Kidney (tissue), 22 donors: ENCODE measurements at places on chromosomes 6 and 20.

DNA sequence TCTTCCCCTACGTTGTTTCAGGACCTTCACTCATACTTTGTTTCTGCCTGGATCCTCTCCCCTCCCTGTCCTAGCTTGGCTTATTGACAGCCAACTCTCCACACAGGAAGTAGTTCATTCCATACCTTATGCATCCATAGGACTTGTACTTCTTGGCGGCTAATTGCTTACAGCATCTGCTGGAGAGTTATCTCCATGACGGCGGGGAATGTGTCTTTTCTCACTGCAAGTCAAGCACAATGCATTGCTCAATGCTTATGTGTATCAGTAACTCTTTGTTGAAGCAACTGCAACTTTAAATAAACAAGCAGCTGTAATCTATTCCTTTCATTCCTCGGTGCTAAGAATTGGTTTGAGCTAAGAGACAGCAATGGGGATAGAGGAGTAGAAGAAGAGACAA is 551.3 kb upstream of the EPHA7 start:
- DNase-seq, result no peak

DNA sequence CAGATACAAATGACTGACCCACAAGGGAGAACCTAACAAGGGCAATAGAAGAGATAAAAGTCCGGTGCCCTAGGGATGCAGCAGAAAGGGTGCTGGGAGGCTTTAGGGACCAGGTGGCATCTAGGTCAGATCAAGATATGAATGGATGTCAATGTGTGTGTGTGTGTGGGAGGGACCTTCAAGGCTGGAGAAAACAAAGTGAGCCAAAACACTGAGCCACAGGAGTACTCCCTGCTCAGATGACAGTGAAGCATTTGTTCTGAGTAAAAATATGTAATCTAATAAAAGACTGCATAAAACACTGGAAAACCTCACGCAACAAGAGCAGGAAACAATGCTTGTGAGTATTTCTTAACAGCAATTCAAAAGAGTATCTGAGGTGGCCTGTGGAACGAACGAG is 28.2 kb downstream of the ZNF337 start:
- no peak for DNase-seq

DNA sequence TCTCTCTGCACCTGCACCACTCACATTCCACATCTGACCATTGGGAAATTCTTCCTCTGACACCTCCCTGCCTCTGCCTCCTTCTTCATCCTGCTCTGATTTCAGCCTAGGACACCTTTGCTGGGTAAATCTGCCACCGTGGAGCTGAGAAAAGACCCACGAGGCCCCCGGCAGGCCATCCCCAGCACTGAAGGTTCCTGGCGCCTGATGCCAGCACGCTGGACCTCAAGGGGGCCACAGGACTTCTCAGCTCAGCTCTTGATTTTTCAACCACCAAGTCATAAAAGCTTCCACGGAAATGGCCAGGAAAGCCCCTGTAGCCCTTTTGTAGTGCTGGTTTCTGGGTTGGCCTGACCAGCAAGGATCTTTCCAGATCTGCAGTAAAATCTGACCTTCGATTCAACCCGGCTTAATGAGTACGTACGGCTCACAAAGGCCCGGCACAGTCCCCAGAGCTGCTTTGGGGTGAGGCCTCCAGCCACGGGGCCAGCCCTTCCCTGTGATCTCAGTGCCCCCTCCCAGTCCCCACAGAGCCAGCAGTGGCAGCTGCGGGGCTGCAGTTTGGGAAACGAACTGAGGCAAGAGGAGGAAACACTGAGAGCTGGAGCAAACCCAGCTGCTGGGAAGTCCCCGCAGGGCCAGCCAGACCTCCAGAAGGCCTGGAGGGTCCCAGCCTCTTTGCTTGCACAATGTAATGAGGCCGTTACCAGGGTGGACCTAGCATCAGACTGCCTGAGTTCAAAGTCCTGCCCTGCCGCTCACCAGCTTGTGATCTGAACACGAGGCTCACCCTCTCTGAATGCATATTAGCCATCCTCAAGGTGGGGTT is 157.5 kb downstream of the BMP7 start:
- DNase-seq, result peak; percentile 59

GRCh38 chr20:3694864-3695263 is 13.1 kb upstream of the ADAM33 start:
- no peak for DNase-seq

- no peak for DNase-seq
Measured at GRCh38 chr20:39042279-39043150, 80.4 kb downstream of the DHX35 start.

- DNase-seq, result no peak
Measured at GRCh38 chr6:28282926-28283325, 1.6 kb downstream of the PGBD1 start.

- DNase-seq, result no peak
Measured at GRCh38 chr6:16674801-16675392, 86.4 kb downstream of the ATXN1 start.

- peak; percentile 85 for DNase-seq
Measured at GRCh38 chr20:49935746-49936152, 448 bp upstream of the RNF114 start.

- DNase-seq, result no peak
Measured at GRCh38 chr6:14986370-14986769, 259.5 kb upstream of the JARID2 start.

DNA sequence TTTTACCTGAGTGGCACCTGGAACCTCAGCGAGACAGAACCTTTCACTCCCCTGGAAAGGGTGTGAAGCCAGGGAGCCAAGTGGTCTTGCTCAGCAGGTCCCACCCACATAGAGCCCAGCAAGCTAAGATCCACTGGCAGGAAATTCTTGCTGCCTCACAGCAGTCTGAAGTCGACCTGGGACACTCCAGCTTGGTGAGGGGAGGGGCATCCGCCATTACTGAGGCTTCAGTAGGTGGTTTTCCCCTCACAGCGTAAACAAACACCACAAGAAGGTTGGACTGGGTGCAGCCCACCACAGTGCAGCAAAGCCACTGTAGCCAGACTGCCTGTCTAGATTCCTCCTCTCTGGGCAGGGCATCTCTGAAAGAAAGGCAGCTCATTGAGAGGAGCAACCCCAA is 134.7 kb upstream of the RSPO3 start:
- DNase-seq, result no peak

DNA sequence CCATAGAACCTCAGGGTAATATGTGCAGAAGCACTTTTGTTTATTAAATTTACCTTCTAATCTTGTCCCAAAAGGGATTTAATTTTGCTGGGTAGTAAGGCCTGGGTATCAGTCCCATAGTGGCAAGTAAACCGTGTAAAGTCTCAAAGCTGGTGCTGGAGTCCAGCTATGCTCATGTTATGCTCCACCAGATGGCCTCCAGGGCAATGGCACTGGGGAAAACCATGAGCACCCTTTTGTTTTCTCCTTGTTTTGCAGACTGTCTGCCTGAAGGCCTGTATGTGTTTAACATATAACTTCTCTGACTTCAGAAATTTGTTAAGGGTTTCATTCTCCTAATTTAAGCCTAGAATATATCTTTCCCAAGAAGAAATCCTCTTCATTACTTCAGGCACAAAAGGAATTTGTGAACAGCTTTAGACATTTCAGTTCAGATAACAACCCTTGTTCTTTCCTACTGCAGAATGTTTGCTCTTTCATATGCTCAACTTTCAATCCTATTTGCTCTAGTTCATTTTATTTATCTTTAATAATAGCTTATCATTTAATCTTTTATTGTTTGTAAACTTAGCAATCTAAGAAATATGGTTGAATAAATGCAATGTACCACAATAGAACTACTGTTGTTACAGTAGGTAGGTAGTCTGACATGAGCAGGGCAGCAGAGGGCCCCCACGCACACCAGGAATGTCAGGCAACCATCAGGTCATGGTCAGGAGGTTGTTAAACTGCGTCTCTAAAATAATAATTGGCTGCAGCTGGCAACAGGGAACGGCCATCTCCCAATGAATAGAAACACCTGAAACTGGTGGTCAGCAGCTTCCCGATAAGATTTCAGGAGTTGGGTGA is 162.8 kb downstream of the TENT5A start:
- no peak for DNase-seq

DNA sequence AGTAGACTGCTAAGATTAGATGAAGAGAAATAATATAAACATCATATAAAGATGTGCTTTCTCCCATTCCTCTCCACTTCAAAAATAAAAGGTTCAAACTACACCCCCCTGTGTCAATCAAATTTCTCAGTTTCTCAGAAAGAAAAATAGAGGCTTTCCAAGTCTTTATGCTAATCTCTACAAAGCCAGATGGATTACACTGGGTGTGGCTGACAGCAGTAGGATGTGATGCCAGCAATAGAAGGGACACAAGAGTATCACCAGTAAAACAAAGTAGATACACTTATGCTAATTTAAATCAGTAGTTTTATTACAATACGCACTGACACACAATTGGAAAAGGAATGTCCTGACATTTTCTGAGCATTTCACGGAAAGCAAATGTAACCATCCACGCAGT is 353.4 kb downstream of the RNGTT start:
- no peak for DNase-seq

DNA sequence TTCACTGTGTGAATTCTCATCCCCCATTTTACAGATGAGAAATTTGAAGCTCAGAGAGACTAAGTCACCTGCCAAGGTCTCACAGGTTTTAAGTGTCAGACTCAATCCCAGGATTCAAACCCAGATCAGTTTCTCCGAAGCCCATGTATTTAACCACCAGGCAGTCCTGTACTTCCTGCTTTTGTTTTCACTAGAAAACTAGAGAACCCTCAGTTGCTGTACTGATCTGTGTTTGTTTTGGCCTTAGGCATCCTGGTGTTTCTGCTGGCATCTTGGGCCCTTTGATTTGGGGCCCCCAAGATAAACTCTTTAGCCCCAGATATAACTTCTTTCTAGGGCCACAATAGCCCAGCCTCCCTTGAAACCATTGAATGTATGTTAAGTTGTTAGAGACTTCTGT is 36.5 kb downstream of the PPP1R16B start:
- no peak for DNase-seq

DNA sequence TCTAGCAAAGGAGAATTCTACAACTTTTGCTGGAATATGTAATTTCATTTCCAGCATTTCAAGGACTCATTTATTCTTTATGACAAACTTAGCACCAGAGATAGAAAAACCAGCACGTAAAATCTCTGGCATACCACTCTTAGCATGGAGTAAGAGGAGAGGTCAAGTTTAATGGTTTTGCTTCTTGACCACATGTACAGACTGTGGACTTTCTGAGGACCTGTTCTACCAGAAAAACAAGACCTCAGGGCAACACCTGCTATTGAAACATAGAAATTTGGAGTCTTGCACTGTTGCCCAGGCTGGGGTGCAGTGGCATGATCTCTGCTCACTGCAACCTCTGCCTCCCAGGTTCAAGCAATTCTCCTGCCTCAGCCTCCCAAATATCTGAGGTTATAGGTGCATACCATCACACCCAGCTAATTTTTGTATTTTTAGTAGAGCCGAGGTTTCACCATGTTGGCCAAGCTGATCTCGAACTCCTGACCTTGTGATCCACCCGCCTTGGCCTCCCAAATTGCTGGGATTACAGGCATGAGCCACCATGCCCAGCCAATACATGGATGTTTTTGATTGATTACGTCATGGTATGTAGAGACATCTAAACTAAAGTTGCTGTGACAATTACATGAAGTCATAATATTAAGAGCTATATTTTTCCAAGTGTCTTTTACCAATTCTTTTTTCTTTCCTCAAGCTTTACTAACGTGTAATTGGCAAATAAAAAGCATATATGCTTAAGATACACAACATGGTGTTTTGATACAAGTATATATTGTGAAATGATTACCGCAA is 36.1 kb downstream of the CRYBG1 start:
- DNase-seq, result no peak

DNA sequence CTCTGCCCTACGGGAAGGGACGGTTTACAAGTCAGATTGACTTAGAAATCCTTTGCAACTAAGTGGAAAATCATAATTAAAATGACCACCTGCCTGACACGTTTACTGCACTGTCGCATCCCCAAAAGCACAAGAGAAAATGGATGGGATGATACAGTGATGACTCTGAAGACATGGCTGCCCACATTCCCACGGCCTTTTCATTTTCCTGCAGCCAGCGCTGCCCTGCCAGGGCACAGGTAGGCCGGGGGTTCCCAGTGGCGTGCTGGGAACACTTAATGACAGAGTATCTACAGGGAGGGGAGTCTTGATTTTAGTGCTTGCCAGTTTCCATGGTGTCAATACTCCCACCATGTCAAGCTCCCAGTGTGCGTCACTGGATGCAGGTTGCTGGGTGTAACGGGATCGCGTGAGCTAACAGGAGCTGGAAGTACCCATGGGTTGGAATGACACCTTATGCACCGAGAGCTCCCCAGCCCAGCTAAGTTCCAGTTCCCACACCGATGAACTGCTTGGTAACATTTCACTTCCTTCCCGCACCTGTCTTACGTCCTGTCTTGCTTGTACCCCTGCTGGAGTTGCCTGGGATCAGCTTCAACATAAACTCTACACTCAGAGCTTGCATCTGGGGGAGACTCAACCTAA is 129.0 kb downstream of the ANKRD60 start:
- no peak for DNase-seq

GRCh38 chr6:44725070-44725469 is 337.6 kb downstream of the CDC5L start:
- DNase-seq, result peak; percentile 54

GRCh38 chr20:58911970-58912369 is 59.5 kb downstream of the GNAS start:
- DNase-seq, result no peak

GRCh38 chr6:25042036-25042521 is 106.3 kb upstream of the RIPOR2 start:
- DNase-seq, result peak; percentile 68

DNA sequence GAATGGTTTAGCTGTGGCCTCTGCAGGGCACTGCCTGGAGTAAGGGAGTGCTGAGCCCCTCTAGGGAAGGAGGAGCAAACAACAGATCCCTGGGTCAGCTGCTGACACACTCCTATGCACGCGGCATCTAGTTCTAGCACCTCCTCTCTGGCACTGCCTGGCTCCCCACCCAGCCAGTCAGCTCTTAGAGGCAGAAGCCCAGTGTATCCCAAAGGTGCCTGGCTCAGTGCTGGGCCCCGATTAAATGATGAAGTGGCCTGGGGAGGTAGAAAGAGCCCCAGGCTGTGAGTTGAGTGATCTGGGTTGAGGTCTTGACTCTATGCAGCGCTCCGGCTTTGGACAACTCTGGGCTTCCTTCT is 7.6 kb upstream of the VEGFA start:
- no peak for DNase-seq

GRCh38 chr20:62133864-62134263 is 9.3 kb downstream of the PSMA7 start:
- no peak for DNase-seq
